ENCODE measurements at places on chromosomes 2 and 18.

- DNase-seq = no peak
Measured at GRCh38 chr2:232698556-232699091, 1.5 kb downstream of the GIGYF2 start.

DNA sequence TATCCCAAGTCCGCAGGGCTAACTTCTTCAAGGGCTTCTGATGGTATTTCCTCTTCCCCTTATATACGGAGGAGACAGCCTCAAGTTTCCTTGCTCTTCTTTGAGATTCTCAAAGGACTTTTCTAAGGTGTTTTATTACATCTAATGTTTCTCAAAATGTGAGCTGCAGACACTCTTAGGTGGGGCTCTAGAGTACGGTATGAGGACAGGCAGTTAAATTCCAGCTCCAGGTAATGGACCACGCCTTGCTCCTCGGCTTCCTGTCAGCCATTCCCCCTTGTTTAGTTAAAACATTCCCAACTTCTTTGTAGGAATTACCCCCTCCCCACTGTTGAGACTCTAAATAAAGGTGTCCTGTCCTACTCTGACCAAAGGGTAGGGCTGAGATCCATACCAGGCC, 131.9 kb downstream of the IRS1 start:
- no peak for DNase-seq

DNA sequence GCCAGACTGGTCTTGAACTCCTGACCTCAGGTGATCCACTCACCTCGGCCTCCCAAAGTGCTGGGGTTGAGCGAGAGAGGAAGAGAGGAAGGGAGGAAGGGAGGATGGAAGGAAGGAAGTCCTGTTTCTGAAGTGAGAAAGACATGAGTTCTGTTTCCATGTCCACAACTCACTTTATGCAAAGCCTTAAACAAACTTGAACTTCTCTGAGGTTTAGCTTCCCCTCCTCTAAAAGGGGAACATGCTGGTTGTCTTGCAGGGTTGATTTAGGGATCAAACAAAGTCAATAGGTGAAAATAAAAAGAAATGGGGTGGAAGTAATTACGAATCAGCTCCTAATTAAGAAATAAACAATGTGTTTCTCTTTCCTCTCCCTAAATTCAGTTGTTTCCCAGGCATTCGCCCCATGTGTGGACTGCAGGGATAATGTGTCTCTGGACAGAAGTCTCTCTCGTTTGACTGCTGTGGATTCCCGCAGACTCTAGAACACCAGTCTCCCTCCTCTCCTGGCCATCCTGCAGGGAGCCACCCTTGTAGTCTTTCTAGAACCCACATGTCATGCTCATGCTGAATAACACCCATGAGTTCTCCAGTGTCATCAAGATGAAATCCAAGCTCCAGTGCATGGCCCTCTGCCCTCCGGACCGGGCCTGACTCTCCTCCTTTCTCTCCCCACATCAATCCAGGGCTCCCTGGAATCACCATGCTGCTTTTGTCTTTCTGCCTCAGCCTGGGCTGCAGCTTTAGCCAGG, 229.3 kb upstream of the TRIB2 start:
- DNase-seq = no peak

- no peak for DNase-seq
Measured at GRCh38 chr2:20745924-20746555, 76.9 kb downstream of the LDAH start.

- DNase-seq = no peak
Measured at GRCh38 chr18:36352384-36352783, 54.9 kb downstream of the FHOD3 start.

DNA sequence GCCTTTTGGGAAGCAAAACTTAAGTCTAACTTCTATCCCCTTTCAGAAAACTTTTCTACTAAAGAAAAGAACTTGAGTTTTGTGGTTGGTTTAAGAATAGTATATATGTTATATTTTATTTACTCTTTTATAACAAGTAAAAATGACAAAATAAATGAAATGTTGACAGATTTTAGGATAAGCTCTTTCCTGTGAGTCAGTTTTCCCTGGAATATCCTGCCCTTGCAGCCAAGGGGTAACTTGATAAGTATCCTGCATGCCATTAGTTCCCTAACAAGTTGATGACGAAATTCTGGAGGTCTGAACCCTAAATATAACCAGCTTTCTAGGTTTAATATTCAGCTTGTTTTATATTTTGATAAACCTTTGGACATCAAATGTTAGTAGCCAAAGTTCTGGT, 7.3 kb upstream of the HTR2B start:
- no peak for DNase-seq

GRCh38 chr2:71823526-71823925, 324.1 kb downstream of the CYP26B1 start:
- DNase-seq = no peak

DNA sequence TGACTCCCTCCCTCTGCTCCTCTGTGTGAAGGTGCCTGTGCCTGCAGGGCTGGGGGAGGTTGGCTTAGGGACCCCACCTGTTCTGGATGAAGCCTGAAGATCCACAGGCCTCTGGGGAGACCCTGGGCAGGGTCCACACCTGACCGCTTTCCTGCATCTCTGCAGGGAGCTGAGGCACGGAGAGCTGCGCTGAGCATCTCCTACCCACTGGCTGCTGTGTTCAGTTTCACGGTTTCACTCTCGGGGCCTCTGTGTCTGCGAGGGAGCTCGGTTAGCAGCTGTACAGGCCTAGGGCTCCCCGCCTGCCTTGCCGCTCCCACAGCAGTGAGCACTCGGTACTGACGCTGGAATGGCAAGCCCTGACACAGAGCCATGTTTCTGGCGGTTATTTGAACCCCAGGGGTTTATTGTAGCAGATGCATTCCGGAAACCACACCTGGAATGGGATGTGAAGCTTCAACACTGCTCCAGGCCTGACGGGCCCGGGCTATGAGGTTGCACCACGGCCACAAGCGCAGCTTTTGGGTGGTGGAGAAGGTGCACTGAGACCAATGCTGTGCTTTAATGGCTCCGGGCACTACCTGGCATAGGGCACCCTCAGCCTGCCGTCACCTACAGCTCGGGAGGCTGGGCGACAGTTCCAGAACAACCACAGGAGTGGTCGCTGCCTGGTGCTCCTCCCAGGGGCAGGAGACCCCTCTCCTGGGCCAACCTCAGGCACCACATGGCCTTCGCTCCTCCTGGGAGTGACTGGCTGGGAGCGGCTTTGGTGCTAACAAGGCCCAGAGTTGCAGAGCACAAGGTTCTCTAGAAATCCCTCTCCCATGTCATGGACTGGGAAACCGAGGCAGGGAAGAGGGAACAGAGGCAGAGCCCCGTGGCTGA, 257.9 kb downstream of the NDUFA10 start:
- DNase-seq = no peak

DNA sequence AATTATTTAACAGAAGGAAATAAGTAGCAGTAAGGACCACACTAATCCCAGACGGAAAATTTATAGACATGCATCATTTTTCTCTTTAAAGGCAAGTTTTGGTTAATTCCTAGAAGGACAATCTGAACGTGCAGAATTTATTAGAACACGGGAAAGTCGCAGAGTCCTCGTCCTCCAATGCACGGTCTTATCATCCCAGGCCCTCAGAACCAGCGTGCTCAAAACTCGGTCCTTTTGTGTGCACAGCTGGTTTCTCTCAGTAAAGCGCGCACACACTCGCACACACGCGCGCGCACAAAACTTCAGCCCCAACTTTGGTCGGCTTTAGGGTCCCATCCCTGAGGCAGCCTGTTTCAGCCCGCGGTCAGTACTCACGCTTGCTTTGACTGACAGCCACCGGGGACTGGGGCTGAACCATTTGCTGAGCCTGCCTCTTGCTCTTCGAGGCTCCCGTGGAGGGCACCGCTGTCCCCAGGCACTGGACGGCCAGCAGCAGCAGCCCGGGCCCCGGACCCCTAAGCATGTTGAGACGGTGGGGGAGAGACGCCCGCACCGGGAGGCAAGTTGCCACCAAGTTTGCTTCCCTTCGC, 493 bp downstream of the FN1 start:
- peak; percentile 87 for DNase-seq

All from endodermal cell (in vitro differentiated cells).